ENCODE measurements at places on chromosomes 13 and 19.

- peak; percentile 73 for DNase-seq
Observed at GRCh38 chr19:38433268-38433733, at the start of gene RYR1. Gene RYR1, plus strand, starts transcription at chr19:38433691. Its CDS starts 139 bp downstream, at chr19:38433830.

GRCh38 chr19:53002479-53002878 lies 11.2 kb upstream of the ERVV-1 start:
- no peak for DNase-seq

DNA sequence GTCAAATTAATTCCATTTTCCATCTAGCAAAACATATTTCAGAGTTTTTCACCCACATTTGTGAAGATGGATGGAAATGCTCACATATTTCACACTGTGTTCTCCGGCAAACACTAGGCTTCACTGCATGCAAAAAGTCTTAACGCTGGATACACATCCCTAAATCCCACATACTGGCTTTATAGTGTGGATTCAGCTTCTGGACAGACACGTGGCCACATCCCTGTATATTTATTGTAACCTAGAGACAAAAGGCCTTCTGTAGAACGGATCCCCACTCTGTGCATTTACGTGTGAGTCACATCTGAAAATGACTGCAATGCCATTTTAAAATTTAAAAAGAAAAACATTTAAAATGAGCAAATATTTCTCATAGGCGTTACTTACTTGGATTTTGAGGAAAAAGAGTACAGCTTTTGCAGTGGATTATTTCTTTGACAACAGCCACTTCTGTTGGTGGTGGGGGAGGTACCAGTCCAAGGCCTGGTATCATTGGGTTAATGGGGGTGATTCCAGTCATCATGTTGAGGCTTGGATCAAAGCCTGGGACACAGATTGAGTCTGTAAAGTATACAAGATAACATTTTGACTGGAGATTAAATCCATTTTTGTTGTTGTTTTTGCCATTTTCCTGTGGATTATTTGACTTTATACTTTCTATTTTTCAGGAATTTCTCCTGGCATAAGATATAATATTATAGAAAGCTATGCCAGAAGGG lies 337.7 kb downstream of the DNAJC15 start:
- DNase-seq = no peak

GRCh38 chr19:21434967-21435544 lies 38.1 kb downstream of the ZNF493 start:
- DNase-seq = no peak

DNA sequence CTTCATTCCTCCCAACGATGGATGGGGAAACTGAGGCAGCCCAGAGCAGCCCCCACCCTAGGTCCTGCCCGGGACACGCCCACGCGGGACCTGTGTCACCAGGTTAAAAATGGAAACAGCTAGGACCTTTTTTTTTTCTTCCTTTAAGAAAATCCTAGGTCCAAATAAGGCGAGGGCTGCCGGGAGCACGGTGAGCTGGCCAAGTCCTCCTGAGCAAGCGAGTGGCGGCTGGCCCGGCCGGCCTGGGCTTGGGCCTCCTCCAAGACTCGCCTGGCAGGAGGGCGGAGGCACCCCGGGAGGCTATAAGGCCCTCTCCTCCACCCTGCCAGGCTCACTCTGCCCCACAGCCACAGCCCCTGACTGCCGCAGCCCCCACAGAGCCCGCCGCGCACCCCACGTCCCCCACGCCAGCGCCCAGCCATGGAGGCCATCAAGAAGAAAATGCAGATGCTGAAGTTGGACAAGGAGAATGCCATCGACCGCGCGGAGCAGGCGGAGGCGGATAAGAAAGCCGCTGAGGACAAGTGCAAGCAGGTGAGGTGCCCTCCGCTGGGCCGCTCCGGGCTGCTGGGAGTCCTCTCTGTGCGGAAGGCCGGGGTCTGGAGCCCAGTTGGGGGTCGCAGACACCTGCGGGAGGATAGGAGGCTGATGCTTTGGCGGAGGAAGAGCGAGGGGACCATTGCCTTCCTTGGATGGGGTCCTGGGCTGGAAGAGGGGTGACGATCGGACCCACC lies 8.9 kb upstream of the TPM4 start:
- DNase-seq = peak; percentile 85

- no peak for DNase-seq
Observed at GRCh38 chr13:37023871-37024270, 23.3 kb downstream of the EXOSC8 start.

GRCh38 chr19:3055741-3056416 lies 6.4 kb downstream of the TLE5 start:
- DNase-seq = no peak

DNA sequence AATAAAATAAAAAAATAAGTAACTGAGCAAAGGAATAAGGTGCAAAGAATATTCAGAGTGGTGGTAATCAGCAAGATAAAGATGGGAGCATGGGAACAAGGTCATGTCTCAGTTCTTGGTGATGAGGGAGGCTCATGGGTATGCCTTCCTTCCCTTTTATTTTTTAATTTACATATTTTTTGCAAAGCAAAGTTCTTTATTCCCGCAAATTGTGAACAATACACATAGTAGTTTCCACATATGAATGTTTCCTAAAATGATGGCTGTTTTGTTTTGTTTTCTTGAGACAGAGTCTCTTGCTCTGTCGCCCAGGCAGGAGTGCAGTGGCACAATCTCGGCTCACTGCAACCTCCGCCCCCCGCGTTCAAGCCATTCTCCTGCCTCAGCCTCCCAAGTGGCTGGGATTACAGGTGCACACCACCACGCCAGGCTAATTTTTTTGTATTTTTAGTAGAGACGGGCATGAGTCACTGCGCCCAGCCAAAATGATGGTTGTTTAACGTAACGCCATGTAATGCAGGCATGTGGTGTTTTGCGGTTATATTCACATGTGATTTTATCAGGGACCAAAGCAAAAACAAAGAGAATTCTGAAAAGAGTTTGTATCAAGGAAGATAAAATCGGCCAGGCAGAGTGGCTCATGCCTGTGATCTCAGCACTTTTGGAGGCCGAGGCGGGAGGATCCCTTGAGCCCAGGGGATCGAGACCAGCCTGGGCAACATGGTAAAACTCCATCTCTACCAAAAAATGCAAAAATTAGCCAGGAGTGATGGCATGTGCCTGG lies 4.5 kb upstream of the ADGRE2 start:
- no peak for DNase-seq

DNA sequence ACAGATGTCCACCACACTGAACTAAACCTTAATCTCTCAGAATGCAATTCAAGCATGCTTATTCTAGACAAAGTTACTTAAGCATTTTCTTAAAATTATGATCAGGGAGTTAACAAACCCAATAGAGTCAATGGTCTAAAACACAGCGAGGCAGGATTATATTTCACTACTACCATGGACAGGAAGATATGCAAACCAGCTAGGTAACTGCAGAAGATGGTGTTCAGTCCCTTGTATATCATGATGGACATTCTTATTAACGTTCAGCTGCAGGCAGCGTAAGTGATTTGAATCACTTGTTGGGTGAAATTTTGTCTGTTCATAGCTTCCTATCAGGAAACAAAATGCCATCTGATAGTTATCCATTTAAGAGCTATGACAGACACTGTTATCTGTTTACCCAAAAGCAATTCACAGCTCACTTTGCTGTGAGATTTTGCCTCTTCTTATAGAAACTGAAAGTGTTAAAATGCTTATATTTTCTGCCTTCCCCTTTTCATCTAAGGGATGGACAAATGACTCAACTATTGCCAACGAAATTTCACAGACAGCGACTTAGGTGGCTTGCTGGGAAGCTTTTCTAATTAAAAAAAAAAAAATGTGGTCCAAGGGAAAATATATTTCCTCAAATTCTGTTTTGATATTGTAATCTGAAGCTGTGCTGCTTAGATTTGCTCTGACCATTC lies 591.9 kb downstream of the DACH1 start:
- DNase-seq = no peak

DNA sequence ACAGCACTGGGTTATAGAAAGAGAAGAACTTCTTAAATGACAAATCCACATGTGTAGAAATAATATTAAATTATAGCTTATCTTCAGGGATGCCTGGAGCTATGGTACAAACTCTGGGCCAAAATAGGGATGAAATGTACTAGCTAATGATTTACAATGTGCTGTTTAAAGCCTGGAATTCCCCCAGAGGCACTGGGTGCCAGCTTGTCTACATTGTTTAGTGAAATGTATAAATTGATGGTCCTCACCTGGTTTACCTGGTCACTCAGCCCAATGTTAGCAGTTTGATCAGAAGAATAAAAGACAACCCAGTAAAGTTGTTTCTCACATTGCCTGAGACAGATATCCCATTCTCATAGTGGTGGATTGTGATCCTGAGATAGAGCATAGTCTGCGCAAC lies 597.2 kb downstream of the DIAPH3 start:
- no peak for DNase-seq

GRCh38 chr13:21528616-21529015 lies 69.5 kb upstream of the ZDHHC20 start:
- no peak for DNase-seq

DNA sequence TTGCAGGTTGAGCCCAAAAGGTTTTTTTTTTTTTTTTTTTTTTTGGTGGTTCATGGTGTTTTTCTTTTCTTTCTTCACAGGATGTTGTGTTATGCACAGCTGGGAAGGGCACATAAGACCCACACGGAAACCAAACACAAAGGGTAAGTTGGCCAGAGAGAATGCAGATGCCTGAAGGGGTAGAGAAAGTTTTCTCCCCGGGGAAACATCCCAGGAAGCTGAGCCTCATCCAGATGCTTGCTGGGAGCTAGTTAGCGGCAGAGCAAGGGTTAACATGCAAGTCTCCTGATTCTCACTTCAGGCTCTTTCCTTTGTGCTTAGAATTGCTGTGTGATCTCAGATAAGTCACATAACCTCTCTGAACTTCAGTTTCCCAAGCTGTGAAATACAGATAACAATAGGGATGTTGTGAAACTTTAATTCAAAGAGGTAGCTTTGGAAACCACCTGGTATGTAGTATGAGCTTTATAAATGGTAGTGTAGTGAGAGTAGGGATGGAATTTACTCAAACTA lies 3.1 kb downstream of the ADGRE1 start:
- DNase-seq = no peak

DNA sequence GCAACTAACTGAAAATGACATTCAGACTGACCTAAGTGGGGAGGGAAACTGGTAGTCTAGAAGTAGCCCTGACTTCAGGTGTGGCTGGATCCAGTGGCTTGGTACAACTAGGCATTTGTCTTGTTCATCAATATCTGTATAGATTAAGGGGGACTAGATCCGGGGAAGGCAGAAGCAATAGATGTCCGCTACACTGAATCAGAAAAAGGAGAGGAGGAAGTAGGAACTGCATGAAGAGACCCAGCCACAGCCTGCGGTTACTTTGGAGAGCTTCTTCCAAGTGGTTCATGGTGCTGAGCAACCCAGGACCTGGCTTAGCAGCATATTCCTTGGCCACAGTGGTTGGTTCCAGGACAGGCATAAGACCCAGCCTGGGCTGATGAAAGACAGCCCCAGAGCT lies 9.9 kb upstream of the PRODH2 start:
- DNase-seq = no peak

- no peak for DNase-seq
Observed at GRCh38 chr13:61286148-61286745, 129.4 kb downstream of the PCDH20 start.

DNA sequence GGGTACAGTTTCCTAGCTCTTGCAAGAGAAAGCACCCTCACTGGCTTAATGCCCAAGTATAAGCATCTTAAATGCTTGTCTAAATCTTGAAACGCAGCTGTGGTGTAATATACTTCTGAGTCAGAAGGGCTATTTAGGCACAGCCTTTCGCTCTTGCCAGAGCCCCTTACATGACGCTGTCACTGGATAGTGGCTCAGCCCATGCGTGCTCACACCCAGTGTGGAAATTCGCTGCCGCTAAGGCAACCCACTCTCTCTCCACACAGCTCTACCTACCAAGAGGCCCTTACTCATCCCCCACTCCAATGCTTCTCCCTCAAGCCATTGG lies 24.0 kb downstream of the UQCRFS1 start:
- no peak for DNase-seq

DNA sequence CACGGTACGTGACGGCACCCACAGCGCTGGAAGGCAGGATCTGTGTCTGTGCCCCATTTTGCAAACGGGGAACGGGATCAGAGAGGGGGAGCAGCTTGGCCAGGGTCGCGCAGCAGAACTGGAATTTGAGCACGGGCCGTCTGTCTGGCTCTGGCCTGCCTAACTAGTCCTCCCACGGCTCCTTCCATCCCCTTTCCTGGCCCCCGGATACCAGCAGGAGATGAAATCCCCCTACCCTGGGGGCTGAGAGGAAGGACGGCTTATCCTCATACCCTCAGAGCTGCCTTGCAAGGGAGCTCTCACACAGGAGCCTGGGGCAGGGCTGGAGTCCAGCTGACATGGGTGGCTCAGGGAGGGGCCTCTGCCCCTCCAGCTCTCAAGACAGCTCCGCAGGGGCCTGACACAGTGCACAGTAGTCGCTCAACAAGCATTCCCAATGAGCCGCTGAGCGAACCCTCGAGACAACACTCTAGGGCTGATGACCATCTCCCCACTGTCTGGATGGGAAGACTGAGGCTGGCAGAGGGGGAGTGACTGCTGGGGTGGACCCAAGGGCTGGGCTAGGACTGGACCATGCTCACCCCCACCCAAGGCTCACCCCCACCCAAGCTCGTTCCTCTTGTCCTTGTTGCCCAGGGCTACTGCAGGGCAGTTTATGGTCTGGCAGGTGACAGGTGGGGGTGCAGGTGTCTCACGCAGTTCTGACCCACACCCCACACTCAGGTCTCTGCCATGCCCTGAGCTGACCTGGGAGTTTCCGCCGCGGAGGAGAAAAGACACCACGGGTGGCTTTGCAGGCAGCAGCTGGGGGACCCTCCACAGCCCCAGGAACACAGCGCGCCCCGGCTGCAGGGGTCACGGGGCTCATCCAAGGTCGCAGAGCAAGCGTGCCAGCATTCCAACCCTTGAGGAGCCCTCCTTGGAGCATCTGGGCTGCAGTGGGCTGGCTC lies 4.0 kb downstream of the ZBTB7A start:
- DNase-seq = no peak

- DNase-seq = no peak
Observed at GRCh38 chr13:106569233-106570095, 1.5 kb upstream of the ARGLU1 start.

DNA sequence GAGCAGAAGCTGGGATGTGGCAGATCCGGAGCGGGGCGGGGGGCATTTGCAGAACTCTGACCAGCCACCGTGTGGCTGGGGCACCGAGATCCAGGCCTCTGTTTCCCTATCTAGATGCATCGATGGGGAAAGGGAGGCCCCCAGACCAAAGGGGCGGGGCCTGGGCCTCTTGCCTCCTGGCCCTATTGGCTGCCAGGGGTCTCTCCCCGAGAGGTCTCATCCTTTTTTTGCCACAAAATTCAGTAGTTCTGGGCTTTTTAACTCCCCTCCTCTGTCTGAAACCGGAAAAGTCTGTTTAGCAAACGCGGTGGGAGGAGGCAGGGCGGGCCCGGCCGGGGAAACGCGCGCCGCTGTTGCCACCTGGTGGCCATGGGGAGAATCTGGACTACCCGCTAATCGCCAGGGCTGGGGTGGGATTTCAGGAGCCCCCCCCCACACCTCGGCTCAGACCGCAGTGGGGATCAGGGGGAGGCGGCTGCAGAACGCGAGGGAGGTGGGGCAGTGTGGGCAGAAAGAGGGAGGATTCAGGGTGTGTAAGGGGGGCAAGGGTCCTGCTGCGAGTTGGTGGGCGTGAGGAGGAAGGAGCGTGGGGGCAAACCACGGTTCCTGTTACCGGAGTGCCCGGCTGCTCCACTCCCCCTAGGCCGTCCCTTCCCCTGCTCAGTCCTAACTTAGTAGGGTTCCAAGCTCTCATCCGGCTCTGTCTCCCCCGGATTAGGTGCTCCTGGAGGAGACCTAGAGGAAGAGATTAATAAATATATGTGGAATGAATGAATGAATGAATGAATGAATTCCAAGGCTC lies 28.3 kb downstream of the IL12RB1 start:
- DNase-seq = peak; percentile 79

- peak; percentile 87 for DNase-seq
Observed at GRCh38 chr19:17086120-17086519, 10.5 kb downstream of the MYO9B start.

- DNase-seq = no peak
Observed at GRCh38 chr13:98327371-98328270, 150.6 kb upstream of the RNF113B start.
